ENCODE measurements at places on chromosomes 12 and 14.
A peak's percentile ranks its signal among the peaks of the same experiment; 100 is the strongest.

DNA sequence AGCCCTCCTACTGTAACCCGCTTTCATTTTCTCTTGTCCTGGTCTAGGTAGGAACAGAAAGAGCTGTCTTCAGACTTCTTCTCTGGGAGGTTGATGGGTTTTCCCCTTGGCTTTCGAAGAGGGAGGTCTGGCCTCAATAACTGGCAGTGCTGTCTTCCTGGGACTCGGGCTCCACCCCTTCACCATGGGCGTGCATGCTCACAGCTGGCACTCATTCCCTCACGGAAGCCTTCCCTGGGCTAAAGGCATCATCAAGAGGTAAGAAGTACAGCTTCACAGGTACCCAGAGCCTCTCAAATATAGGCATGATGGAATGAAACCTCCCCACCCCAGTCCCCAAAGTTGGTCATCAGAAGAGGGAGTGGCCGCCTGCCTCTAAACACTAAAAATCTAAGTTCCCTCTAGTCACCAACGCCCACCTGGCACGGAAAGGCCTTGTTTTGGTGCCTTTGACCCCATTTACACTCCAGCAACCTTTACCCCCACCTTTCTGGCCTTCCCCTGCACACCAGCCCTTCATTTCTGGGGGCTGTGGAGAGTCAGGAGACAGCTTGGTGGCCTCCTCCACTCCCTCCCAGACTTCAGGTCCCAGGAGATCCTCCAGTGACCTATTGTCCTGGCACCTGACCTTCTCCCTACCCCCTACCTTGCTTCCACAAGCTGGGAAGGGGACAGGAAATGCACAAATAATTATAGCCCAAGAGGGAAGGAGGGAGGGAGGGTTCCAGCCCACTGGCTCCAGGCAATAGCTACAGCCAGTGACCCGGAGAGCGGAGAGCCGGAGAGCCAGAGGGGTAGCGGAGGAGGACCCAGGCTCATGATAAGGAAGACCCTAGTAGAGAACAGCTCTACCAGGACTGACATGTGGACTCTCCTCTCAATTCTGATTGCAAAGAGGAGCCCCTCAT is 2.8 kb downstream of the RAPGEF3 start:
- peak; percentile 53 for DNase-seq

DNA sequence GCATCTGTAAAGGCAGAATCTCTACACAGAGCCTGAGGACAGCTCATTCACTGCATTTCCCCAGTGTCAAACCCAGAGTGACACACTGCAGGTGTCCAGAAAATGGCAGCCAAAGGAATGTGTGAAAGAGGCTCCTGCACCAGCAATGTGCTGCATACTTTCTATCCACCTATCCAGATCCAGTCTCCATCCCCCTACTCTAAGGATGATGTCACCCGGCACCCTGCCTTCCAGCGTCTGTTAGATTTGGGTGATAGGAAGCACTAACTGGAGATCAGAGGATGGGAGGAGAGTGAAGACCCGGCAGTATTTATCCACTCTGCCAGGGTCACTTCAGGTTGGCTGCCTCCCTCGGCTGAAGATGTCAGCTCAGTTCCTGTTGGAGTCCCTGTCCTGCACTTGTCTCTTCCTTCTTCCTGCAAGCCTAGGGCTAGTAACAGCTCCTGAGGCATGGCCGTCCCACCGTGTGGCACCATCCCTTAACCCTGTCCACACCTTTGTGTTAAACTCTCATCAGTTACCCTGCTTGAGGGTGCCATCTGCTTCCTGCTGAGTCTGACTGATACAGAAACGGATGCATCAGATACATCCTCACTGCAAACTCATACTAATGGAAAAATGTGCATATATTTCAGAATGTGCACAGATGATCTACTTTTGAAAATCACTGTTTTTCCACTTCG is 13.0 kb upstream of the GPR68 start:
- no peak for DNase-seq

DNA sequence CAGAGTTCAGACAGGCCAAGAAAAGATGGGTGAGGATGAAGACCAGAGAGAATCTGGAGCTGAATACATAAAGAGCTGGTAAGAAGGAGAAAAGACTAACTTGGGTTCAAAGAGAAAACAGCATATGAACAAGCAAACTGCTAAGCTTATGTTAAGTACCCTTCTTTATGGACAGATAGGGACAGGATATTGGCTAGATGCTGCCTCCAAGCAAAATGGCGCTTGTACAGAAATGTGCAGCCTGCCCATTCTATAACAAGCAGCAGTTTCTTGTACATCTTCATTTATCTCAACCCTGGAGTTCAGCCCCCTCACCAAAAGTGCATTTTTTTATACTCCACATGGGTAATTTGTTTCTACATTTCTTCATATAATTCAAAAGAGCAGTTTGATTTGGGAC is 184.5 kb downstream of the RMST start:
- DNase-seq = no peak

- no peak for DNase-seq
Observed at GRCh38 chr12:16008421-16008824, 97.3 kb downstream of the DERA start.

- DNase-seq = no peak
Observed at GRCh38 chr14:69624136-69624535, 12.7 kb downstream of the SUSD6 start.

DNA sequence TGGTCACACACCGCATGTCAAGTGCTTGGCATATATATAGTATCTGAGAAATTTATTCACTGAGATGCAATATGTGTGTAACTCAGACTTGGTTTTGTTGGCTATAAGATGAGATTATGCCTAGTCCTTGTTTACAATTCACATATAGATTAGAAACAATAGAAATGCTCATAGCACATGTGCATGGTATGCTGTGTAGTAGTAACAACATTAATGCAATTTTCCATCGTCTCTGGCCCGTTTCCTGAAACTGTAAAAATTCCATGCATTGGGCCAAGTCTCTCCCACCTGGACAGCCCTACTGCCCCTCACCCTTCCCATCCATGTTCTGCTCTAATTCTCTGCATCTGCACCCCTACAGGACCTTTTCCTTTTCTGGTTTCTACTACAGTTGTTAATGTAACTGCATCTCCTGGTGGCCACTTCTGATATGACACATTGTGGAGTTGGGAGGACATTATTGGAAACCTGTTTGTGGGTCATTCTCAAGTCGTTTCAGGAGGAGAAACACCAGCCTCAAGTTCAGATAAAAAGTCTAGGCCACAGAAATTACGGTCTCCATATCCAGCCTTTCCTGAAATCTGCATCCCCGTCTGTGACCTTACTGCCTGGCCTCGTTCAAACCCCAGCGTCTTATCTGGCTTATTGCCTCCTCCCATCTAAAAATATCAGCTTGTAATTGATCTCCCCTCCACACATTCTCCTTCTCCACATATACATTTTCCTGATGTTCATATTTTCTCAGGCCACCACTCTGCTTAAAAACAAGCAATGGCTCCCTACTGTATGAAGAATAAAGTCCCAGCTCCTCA is 37.5 kb downstream of the EMP1 start:
- peak; percentile 42 for DNase-seq

DNA sequence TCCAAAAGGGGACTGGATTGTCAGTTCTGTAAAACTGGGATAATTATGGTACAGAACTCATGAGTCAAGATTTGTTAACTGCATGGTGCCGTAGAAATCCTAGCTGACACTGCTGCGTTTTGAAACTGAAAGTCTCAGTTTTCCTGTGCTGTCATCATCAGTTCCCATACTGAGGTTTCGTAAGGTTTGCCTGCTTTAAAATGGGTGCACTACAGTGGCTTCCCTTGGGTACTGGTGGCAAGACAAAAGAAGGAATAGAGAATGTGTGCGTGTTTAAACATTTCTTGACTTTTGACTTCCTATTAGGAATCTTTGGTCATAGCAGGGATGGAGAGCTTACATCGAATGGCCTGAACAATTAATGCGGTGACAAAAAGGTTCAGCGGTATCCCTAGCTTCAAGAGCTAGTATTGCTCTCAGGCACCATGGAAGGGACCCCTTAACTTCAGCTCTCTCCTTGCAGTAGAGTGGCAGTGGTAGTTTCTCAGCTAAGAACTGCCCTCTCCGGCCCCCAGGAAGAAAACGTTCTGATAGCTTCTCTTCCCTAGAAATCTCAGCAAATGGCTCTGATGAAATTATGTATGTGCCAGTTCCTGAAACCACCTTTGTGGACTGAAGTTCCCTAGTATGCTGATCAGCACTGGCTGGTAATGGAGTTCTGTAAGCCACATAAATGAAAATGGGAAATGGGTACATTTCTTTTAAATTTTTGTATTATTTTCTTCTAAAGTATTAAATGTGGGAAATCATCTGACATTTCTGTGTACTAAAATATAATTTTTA is 28.9 kb downstream of the ANO6 start:
- no peak for DNase-seq

DNA sequence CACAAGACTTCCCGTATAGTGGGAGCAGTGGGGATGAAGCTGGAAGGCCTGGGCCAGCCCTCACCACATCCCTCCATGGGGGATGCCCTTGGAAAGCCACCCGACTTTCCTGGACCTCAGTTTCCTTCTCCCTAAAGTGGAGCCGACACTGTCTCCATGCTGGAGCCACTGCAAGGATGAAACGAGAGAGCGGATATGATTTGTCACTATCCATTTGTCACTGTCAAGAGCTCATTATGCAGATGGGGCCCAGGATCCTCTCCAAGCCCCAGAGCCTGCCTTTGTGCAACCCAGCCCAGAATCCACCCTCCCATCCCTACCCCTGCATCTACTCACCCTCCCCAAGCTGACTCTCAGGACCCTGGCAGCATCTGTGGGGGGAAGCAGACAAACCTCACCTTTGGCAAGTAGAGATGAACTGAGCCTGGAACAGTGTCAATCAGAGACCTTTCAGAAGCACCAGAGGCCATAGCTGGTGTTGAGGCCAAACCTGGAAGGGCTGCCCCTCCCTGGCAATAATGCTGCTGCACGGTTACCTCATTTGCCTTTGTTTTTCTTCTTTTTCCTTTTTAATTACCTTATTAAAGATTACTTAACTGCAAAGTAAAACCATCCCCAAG is 287.7 kb upstream of the RTL1 start:
- no peak for DNase-seq

GRCh38 chr12:24625103-24625502 is 323.8 kb downstream of the BCAT1 start:
- DNase-seq = no peak

DNA sequence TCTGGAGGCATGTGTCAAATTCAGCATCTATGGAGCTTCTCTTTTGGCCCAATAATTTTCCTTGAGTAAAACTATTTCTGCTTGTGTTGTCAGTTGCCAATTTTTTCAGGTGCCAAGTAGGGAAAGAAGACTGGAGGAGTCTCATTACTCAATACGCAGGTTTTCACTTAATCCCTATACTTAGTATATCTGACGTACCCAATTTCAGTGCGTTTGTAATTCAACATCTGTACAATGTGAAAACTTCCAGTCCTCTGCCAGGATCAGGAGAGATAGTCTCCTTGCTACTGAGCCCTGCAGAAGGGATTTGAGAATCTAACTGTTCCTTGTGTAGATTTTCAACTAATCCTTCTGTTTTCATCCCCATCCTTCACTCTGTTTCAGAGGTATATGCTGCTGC is 5.7 kb upstream of the PAWR start:
- no peak for DNase-seq

Measured in activated T-cell treated with anti-CD3 and anti-CD28 coated beads, Interleukin-2, amount 50 U/mL, for 48 hours (primary cell).